ENCODE measurements at places on chromosomes 7 and 10.

DNA sequence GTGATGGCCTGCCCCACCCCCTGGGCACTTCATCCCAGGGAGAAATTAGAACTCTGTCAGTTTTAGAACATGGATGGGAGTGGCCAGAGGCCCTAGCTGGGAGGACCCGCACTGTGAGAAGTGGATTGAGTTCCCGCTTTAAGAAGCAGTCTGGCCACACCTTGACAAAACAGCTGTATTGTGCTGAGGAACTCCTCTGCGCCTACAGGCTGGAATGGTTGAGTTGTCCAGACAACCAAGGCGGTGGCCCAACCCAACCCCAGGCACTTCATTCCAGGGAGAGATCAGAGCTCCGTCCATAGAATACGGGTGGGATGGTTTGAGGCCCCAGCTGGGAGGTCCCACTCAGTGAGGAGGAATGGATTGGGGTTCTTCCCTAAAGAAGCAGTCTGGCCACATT lies 196.0 kb downstream of the TMEM26 start:
- no peak for DNase-seq

DNA sequence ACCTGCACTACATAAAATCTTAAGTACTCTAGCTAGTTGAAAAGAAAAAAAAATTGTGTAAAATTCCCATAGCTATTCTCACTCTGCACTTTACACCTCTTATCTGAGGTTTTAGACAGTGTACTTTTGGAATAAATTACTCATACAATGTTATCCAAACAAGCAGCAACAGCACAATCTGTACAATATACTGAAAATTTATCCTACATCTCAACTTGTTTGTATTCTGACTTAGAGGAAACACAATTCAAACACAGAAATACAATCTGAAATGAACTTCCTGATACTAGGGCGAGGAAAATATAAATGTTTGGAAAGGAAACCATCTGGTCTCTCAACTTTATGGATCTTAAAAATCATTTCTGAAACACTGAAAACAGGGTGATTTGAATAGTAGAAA lies 381.7 kb downstream of the THSD7A start:
- no peak for DNase-seq

- DNase-seq, result no peak
Measured at GRCh38 chr10:22673785-22674572, 40.4 kb downstream of the PIP4K2A start.

GRCh38 chr10:49228677-49229076 lies 40.5 kb upstream of the TMEM273 start:
- no peak for DNase-seq

- DNase-seq, result no peak
Measured at GRCh38 chr10:86698207-86698940, 30.1 kb downstream of the LDB3 start.

DNA sequence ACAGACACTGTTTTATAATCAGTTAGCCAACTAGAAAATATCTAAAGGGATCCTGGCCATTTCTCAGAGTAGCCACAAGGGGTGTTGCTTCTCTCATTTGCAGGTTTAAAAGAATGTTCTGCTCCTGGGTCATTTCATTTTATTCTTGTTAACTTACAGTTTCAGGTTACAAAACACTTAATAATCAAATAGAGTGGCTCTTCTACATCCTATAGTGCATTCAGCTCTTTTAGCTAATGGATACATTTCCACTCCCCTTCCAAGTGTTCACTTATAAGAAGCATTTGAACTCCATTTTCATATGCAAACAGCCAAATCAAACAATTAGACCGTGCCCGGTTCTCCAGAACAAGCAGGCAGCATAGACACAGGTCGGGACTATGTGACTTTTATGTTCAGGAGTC lies 117.5 kb downstream of the TRIL start:
- DNase-seq, result no peak

DNA sequence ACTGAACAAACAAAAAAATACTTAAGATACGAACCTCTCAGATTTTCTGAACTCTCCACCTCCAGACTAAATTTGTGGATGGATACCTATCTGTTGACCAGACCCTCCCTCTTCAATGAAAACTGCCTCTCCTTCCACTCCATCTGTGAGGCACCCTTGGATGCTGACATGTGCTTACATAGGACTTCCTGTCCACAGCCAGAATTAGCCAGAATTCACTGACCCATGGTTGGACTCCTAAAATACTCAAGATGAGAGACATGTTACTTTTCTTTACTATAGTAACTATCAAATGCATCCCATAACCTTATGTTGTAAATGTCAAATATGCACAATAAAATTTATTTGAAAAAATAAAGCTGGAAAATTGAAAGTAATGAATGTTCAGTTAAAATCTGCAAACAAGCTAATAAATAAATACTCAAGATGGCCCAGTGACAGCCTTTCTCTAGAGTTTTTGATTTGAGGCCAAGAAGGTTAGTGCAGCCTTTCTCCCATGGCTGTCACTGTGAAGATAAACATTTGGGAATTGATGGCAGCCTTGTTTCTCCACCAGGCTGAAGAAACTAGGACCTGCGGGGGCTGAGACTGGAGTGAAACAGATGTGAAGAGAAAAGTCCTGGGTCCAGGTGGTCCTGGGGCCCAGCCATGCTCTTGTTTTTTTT lies 287.0 kb downstream of the ZEB1 start:
- no peak for DNase-seq

DNA sequence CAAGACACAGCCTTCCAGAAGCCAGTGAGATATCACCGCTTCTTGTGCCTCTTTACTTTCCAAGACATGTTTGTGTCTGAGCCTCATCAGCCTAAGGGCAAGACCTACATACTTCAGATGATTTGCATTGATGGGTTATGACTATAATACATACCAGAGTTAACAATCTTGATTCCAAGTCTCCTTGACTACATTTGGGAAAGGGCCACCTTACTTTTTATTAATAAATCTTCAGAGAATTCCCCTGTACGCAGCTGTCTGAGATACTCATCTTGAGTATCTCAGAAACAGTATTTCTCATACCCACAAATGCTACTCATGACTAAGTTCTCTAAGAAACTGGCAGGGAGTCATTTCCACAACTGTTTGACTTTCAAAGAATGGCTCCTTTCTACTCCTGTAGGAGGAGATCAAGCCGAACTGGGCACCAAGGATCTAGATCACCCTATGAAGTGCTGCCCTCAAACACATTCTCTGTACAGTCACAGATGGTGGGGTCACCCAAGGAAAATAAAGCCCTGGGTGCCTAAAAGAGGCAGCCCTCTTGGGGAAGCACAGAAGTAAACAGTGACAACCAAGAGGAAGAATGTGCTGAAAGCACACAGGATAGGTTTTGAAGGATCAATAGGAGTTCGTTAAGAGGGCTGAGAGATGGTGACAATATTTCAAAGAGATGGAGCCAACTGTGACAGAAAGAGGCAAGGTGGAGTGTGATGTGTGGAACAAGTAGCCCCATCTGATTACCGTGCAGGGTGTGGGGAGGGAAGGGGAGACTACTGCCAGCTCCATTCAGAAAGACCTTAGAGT lies 138.9 kb downstream of the JAZF1 start:
- DNase-seq, result peak; percentile 89

GRCh38 chr7:41661596-41661995 lies 41.3 kb downstream of the INHBA start:
- DNase-seq, result no peak

- no peak for DNase-seq
Measured at GRCh38 chr7:50688226-50688590, 94.5 kb downstream of the GRB10 start.

DNA sequence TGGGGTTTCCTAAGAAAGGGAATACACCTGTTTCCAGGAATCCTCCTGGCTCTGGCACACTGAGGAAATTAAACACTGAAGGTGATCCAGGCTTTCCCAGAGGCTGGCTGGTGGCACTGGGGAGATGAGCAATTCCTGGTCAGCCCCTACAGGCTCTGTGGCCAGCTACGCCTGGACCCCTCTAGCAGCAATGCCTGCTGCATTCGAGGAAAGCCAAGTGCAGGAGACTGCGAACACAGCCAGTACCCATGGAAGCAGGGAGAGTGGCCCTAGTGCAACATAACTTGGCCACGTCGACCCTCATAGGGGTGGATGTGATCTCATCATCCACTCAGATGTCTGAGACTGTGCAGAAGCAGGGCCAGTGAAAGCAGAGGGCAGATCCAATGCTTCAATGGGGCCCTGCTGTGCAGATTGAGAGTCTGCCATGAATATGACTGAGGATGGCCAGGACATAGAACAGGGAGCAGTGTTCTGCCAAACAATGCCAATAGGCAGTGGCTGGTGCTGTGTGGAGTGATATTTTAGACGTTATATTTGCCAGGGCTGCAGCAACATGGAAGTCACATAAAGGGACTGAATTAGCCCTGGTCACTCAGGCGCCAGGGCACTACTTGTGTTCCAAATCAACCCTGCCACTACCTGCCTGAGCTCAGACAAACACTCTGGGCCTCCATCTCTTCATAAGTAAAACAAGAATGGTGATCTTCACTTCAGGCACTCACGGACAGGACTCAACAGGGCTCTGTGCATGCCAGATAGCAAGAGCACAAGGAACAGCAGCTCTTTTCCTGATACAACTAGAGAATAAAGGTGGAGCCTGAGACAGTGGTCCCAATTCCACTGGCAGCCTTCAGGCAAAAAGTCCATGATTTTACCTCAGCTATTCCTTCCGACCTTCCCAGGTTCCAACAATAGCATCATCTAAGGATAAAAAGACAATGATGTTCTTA lies 2.4 kb downstream of the ZNF488 start:
- DNase-seq, result no peak

DNA sequence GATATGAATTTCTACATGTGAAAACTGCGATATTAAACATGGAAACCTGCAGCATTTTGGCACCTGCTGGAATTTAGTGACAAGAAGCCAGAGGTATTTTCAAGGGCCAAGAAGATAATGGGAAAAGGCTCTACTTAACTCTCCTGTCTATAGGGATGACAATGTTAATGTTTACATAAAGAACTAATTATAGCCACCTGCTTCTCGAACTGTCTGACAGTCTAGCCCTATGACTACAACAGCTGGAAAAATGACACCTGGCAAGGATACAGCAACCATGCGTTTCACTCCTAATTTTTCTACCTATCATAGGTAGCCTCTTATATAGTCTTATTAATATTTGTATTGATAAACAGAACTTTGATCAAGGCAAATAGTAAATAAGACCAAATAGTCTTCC lies 49.6 kb downstream of the MAGI2 start:
- no peak for DNase-seq

- no peak for DNase-seq
Measured at GRCh38 chr7:137850972-137851945, 4.5 kb upstream of the DGKI start.

DNA sequence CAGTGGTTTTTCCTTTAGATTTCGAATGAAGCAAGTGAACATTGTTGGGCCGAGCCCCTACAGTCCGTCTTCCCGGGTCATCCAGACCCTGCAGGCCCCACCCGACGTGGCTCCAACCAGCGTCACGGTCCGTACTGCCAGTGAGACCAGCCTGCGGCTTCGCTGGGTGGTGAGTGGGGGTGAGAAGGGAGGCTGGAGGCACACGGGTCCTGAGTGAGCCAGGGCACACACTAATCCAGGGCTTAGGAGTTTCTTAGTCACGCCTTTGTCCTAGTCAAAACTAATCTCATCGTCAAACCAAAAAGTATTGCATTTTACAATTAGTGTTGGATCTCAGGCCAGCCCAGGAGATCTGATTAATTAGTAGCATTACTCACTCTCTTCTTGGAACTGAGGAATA lies 568.8 kb upstream of the FOXK1 start:
- no peak for DNase-seq

- DNase-seq, result no peak
Measured at GRCh38 chr10:13401142-13401541, 53.0 kb upstream of the SEPHS1 start.

- DNase-seq, result no peak
Measured at GRCh38 chr7:66276363-66276762, 71.2 kb downstream of the TPST1 start.

- no peak for DNase-seq
Measured at GRCh38 chr10:97770255-97770654, 1.5 kb downstream of the SFRP5 start.

DNA sequence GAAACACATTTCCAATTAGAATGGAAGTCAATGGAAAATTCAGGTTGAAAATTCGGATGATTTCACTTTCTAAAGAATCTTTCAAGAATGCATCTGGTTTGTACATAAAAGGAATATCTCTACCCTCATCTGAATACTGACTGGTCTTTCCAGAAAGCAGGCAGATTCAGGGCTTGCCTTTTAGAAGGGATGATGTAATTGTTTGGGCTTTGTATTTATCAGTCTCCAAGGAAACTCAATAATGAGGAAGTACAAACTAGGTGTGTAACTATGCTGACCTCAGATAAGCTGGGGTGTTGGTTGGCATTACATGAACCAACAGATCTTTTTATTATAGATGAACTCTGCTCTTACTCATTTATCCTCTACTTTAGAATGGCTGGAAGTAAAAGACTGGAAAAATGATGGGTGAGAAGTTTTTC lies 24.1 kb downstream of the PDLIM1 start:
- no peak for DNase-seq

DNA sequence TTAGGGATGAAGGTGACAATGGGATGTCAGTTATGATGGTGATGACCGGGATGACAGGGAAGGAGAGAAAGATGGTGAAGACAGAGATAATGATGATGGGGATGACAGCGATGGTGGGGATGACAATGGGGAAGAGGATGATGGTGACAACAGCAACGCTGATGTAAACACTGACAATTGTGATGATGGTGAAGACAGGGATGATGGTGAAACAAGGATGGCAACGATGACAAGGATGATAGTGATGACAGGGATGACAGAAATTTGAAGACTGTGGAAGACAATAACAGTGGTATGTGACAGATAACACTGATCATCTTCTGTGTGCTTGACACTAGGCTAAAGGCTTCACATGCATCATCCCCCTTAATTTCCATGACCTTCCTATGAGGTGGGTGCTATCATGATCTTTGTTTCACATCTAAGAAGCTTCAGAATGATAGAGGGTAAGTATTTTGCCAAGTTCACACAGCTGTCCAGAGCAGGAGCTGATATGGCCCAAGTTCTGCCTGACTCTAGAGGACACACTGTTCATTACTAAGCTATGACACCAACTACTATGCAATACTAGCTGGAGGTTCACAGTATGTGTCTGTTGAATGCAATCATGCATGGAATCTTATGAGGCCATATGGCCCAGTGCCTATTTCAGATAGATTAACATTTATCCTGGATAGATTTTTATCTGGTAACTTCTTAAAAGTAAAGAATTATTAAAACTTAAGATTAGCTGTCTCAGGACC lies 105.6 kb downstream of the RNLS start:
- no peak for DNase-seq

GRCh38 chr10:47246406-47247147 lies 53.4 kb upstream of the GDF10 start:
- DNase-seq, result no peak

GRCh38 chr7:155296006-155296787 lies 1.5 kb upstream of the INSIG1 start:
- DNase-seq, result no peak

- DNase-seq, result no peak
Measured at GRCh38 chr10:16242859-16243613, 193.8 kb upstream of the PTER start.

GRCh38 chr10:24853661-24854060 lies 98.7 kb downstream of the PRTFDC1 start:
- no peak for DNase-seq

GRCh38 chr7:17159500-17160037 lies 138.9 kb upstream of the AHR start:
- DNase-seq, result no peak

Measured in AG09309 (cell line).